ENCODE measurements at places on chromosomes 5 and 9. TPM values are rescaled to one million over a fixed set of nuclear protein-coding genes. Genes with fewer than 3 reads are reported as not detected.

The HRH2 gene
- 2.4 TPM for total RNA-seq

The SLC34A1 gene
- not detected for total RNA-seq

The ELAVL2 gene
- total RNA-seq = not detected

The PAEP gene
- not detected for total RNA-seq

The ROR2 gene
- 3.3 TPM for total RNA-seq

The CDH18 gene
- total RNA-seq = not detected

The SH3PXD2B gene
- 27.8 TPM for total RNA-seq

GRCh38 chr5:163595932-163596607, 90.7 kb downstream of the MAT2B start:
- DNase-seq = no peak

- no peak for DNase-seq
Observed at GRCh38 chr9:127658428-127658827, 46.4 kb downstream of the STXBP1 start.

DNA sequence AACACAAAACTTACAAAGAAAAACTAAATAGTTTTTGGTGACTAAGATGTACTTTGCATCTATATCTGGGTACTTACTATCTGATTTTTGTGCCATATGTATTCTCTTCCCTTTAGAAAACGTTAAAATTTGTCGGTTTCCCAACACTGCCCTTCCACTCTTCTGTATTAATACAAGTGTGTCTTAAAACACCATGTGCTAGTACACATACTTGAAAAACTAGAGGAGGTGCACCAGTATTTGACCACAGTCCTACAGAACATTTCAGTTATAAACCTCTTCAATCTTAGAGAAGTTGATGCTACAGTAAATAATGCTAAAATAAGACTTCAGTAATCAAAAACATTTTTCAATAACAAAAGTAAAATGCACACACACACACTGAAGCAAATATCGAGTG, 251.2 kb downstream of the EFNA5 start:
- DNase-seq = no peak

- DNase-seq = no peak
Observed at GRCh38 chr5:38835887-38836286, 9.9 kb upstream of the OSMR start.

DNA sequence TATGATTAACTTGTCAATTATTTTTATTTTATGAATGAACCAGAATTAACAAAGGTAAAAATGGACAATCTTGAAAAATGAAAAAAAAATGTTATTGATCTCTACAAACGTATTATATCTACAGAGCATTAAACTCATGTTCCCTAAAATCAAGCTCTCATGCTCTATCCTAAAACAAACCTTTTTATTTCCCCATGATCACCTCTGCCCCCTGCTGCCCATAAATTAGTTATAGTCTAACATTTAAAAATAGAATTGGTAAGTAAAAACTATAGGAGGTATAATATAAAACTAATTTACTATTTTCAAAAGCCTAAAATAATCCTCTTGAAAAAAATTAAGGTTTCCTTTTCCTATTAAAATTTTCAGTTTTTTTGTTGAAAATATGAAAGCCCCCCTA, 168.0 kb upstream of the POU5F2 start:
- no peak for DNase-seq

Measured in tibial nerve (tissue), 4 donors.